ENCODE measurements at places on chromosomes 3 and 15.

DNA sequence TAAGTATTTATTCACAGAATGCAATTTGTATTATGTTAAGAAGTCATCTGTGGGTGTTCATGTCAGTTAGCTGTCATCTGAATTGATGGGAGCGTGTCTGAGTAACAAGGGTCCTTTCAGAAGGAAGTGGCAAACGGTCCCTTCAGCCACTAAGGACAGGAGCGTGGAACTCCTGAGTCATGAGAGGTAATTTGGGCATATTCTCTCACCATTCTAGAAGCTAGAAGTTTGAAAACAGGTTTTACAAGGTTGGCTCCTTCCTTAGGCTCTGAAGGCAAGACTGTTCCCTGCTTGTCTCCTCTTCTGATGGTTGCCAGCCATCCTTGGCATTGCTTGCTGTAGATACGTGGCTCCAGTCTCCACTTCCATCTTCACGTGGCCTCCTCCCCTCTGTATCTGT is 19.7 kb downstream of the ABHD2 start:
- no peak for DNase-seq

DNA sequence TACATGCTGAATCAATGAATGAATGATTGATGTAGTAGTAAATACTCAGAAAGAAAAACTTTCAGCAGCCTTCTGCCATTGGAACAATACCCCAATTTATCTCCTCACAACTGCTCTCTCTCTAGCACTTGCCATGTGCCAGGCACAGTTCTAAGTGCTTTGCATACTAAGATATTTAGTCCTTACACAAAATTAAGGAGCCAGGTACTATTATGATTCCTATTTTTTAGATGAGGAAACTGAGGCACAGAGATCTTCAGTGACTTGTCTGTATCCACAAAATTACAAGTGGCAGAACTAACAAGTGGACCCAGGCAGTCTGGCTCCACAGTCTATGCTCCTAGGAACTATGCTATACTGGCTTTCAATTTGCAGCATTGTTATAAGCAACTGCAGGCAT is 279.2 kb downstream of the LSAMP start:
- no peak for DNase-seq

- DNase-seq: peak; percentile 14
These were observed 63.6 kb downstream of the OSBPL10 start for GRCh38 chr3:31917303-31918005.

- no peak for DNase-seq
These were observed 6.9 kb downstream of the CYFIP1 start for GRCh38 chr15:22973286-22973685.

DNA sequence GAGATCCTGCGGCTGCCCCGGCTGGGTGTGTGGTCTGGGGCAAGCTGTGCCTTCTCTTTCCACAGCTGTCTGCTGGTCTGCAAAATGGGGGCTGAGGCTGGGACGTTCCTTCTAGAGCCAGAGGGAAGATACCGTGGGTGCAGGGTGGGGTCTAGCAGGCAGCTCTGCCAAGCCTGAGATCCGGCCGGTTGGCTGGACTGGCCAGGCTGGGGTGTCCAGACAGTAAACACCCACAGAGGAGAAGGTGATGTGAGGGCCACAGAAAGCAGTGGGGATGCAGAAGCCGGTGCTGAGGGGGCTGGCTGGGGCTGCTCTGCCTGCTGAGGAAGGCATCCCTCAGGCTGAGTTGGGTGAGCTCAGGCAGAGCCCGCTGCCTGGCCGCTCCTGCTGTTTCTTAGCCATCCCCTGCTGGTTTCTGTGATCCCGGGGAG is 46.1 kb downstream of the FBLN2 start:
- DNase-seq: no peak

GRCh38 chr15:84909782-84910181 is 25.3 kb downstream of the SLC28A1 start:
- no peak for DNase-seq

DNA sequence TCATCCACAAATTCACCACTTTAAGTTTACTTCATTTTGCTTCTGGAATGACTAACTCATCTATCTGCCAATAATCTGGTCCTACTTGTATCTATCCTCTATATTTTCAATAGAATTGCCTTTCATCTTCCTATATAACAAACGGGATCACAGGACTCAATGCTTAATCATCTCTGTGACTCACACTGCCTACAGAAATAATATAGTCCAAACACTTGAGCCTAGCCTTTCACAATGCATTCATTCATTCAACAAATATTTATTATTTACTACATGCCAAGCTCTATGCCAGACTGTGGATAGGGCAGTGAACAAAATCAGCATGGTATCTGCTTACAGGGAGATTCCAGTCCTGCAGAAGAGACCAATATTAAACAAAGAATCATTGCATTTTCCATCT is 16.6 kb upstream of the AGTR1 start:
- DNase-seq: no peak

- peak; percentile 68 for DNase-seq
These were observed 169.9 kb downstream of the XXYLT1 start for GRCh38 chr3:195101001-195101583.

- DNase-seq: no peak
These were observed 58.2 kb downstream of the C3orf70 start for GRCh38 chr3:185094697-185095096.

DNA sequence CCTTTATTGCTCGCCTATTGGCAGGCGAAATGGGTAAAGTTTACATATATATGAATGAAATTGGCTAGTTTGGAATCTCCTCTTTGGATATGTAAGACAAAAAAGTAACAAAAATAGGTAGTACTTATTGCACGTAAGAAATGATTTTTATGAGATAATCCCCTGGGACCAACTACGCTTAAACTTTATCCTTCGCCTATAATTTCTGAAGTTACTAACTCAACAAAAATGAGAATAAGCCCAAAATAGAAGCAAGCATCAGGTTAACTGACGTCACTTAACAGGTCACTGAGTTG is 438 bp upstream of the SLC49A4 start:
- no peak for DNase-seq

- no peak for DNase-seq
These were observed 38.3 kb downstream of the ANO10 start for GRCh38 chr3:43583481-43583880.

Measured in lung microvascular endothelial cell (primary cell).